ENCODE measurements at places on chromosomes 13 and 19.
A peak's percentile ranks its signal among the peaks of the same experiment; 100 is the strongest.

DNA sequence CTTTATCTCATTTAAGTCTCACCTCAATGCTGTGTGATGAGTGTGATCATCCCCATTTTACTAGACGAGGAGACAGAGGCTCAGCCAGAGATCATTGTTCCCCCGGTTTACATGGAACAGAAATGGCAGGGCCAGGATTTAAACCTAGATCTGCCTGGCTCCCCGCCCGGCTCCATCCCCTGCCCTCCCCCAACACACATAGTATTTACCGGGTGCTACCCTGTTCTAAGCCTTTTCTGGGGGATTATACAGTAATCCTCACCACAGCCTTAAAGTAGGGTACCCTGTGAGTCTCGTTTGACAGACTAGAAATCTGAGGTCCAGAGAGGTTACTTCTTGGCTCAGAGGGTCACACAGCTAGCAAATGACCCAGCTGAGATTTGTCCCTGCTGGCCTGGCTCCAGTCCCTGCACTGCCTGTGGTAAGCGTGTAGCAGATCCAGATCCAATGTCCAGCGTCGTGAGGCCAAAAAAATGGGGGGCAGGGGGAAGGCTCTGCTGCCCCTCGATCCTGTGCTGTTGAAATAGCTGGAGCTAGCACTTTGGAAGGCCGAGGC is 3.8 kb upstream of the KLC3 start:
- no peak for DNase-seq

DNA sequence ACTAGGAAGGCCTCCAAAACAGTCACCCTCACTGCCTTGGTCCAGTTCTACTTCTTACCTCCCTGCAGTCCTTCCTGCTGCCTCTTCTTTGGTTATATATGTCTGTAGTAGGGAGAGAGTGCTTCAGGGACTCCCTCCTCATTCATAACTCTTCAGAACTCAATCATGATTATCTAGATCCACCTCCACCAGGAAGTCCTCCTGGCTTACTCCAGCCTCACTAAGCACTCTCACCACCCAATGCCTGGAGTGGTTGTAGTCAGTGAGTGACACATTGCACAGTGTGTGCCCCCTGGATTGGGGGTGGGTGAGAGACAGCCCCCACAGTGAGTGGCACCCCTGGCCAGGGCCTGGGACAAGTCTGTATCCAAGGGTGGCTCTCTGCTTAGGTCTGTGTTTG is 10.0 kb upstream of the FOSB start:
- DNase-seq: no peak

DNA sequence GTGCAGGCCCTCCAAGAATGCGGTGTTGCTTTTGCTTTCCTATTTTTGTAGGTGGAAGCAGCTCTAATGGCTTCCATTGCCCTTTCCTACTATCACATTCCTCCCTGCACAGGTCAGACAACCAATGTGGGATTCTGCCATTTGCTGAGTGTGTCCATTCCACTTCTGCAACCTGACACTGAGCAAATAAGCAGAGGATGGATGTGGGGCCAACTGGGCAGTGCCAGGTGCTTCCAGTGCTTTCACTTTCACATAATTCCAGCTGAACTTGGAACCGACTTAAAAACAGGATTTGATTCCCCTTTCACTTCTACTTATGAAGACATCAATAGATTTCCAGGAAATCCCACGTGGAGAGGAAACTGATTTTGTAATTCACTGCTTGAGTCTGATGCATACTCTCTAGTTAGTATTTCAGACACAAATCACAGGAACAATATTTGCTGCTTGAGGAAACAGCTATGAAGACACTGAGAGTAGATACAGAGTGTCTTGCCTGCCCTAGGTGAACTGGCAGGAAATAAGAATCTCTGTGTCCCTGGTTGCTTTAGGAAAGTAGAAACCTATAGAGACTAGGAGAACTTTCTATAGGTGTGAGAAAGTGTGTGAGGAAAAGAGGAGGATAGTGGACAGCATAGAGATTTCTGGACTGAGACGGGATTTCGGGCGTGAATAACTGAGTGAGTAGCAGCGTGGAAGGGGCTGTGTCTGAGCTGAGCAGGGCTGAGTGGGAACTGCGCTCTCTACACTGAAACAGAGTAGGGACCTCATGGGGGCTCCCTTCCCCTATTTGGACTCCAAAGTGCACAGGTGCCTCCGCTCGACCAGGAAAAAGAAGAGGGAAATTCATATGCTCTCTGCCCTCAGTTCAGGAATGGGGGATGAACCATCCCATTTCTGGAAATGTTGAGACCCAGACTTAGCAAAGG is 22.5 kb downstream of the LGALS16 start:
- DNase-seq: no peak

DNA sequence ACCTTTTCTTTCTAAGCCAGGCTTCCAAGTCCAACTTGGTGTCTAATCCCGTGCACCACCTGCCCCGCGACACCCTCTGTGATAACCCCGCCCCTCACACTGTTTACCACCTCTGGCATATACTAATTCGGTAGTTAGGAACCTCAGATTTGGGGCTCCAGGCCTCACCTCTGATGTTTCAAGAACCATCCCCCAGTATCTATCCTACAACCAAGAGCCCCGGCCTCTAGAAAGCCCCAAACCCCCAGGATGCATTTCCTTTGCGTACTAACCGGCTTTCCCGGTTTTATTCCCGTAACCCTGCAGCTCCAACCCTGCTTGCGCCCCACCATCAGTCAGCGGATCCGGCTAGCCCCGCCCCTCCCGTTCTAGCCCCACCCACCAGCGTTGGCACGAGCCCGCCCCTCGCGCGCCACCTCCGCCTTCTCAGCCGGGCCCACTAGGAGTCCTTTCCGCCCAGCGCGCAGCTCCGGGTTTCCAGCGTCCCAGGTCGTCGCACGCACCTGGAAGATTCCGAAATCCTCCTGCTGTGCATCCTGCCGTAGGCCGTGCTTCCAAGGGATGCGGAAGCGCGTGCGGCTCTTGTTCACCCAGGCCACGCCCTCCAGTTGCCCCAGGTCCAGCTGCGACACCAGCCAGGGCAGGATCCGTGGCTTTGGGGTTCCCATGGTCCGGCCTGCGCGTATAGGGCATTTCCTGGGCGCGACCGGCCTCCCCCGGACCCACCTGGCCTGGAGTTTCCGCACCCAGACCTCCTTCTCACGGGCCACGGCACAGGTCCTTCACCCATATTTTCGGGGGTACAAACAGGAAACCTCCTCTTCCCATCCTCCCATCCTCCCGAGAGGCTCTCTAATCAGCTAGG is 1.3 kb downstream of the IRF3 start:
- peak; percentile 67 for DNase-seq

DNA sequence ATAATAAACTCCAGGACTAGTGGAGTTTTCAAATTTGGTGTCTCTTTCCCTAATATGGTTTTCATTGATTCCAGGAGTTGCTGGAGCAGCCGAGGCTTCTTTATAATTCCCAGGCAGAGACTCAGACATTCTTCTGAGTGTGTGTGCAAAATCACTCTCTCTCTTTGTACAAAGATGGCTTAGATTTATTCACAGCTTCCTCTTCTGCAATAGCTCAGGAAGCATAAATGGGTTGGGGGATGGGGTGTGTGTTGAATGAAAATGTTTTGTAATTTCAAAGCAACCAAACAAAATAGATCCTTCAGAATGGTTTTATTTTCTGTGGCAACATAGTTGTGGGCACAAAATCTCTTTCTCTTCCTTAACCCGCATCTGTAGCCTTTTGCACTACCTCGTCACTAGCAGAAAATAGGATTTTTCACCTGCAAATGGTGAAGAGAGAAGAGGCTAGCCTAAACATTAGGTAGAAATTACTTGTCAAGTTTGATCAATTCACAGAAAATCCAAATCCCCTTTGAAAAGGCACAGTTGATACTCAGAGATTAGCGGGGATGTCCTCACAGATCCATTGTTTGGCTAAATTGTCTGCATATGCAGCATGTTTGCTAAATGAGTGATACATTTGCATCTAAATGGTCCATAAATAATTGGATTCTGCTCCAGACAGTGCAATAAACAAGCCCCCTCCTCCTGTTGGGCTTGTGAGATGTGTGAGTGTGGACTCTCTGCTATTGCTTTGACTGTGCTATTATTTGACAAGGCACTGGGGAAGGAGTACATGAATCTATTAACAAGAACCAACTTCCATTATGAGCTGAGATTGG is 66.7 kb downstream of the CBY2 start:
- DNase-seq: no peak

GRCh38 chr19:19062454-19063182 is 1.2 kb upstream of the SLC25A42 start:
- no peak for DNase-seq

DNA sequence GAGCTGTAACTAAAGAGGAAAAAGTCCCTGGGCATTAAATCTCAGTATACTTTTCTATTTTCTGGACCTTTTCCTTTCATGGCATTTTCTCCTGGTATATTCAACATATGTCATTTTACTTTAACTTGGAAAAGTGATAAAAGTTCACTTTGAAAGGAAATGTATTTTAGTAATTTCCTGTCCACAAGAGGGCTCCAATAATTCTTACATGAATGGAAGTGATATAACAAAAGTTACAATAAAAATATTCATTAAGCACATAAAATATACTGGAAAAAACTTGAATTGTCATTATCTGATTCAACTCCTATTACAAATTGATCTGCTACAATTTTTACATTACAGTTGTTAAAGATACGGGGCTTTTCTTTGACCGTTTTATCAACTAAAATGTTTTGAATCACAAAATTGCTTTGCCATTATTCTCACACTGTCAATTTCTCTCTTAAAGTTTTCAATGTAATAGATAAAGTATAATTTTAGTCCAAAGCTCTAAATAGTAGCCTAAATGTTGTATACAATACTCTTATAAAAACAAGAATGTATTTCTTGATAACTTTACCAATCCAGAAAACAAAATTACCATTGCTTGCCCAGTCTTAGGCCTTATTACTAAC is 4.9 kb downstream of the UBL3 start:
- no peak for DNase-seq

DNA sequence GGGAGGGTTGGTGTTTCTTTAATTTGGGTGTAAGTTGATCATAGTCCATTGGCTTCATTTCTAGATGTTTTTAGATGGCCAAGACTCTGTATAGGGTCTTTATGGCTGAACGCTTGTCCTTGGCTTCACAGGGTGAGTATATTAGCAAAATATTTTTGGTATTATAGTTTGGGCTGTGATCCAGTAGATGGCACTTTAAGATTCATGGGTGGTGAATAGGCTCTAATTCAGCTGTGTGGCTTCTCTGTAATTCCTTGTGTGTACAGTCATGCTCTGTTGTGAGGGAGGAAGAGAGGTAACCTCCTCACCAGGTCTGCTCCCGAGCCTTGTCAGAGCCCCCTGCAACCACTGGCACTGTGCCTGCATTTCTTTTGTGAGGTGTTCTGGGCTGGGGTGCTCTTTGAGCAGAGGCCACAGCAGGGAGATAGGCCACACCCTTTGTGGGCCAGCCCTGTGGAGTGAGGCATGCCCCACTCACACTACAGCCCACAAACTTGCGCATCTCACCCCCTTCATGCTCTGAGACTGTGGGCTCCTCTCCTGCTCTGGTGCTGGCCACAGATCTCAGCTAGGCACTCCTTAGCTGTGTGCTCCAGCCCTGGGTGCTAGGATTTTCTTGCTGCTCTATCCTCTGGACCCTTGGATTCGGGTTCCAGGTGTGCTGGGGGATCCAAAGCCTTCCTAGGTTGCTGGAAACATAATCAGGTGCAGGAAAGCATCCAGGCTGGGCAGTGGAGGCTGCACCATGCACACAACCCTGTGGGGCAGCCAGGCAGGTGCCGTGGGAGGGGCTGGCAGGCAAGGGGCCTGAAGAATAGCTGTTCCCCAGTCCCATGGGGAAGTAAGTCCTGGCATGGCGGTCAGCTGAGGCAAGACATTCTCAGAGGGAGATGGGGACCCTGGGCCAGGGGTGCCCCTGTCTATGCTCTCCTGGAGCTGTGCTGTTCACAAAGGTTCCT is 193.9 kb downstream of the GPC5 start:
- no peak for DNase-seq

DNA sequence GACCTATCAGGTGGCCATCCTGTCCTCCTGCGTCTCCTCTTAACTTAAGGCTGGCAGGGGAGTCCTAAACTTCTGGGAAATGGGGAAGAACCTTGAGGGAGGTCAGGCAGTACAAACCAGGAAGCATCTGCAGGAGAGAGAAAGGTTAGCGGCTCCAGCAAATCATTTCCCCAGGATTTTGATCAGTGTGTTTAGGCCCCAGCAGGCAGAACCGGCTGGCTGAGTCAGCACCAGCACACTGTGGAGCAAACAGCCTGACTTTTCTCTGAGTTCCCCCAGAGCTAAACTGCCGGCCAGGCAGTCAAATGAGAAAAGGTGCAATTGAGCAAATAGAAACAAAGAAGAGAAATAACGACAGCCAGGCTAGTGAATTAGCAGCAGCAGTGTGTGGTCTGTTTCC is 46.7 kb upstream of the MEDAG start:
- DNase-seq: no peak

GRCh38 chr19:55678121-55678671 is 3.2 kb downstream of the EPN1 start:
- DNase-seq: no peak

GRCh38 chr13:104968876-104969275 is 1566.6 kb downstream of the EFNB2 start:
- DNase-seq: no peak

DNA sequence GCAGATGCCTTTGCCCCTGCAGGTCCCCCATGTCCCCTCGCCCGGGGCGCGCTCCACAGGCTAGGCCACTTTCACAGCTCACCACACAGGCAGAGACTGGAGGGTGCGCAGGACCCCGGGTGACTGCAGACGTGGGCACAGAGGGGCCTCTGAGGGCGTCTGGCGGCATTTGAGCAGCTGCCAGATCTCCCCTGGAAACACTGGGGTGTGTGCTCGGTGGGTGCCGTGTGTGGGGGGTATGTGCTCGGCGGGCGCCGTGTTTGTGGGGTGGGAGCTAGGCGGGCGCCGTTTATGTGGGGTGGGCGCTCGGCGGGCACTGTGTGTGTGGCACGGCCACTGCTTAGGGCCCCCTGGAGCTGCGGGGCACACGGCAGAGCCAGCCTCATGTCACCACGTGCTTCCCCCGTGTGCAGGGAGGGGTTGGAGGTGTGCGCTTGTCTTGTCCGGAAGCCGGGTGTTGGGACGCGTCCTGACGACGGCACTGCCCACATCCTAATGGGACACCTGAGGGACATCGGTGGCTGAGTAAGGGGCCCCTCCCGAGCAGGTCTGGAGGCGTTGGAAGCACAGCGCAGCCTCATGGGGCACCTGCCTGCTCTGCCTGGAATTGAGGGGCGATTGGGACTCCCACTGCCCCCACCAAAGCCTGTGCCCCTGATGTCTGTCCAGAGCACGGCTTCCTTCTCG is 16.7 kb downstream of the CSNK1G2 start:
- DNase-seq: no peak

DNA sequence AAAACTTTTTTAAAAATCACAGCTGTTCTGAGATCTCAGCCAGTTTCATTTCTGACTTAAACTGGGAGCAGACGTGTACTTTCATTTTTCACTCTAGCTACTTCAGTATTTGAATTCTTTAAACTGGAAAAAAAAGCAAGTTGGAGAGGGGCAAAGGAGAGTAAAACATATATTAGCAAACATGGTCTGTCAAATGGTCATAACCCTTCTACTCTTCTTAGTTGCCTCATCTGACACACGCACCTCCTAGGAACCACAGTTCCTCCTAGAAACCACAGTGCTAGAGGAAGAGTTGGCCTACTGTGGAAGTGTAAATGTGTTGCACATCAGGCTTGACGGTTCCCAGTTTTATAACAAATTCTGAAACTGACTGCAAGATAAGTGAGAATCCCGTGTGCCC is 47.2 kb downstream of the TM9SF2 start:
- no peak for DNase-seq
